Activated naive CD8-positive, alpha-beta T cell treated with anti-CD3 and anti-CD28 coated beads, Interleukin-2, amount 10 ng/mL, durations not matched to agents 7 days and 5 days (primary cell): ENCODE measurements at places on chromosomes 11 and 22. TPM values are rescaled to one million over a fixed set of nuclear protein-coding genes. Genes with fewer than 3 reads are reported as not detected.

Gene PHF21A
- 45.4 TPM for total RNA-seq

Gene CLCF1
- 4.7 TPM for total RNA-seq

Gene NUP50
- total RNA-seq, result 152 TPM

Gene SHANK3
- 0.06 TPM for total RNA-seq

Gene LAYN
- 27.0 TPM for total RNA-seq

Gene MUC5AC
- total RNA-seq, result not detected

Gene BIRC3
- 59.3 TPM for total RNA-seq

Gene AGBL2
- total RNA-seq, result 7.7 TPM

Gene TRIM49
- not detected for total RNA-seq

Gene ZP1
- total RNA-seq, result 0.60 TPM

Gene GDPD4
- total RNA-seq, result not detected

Gene SMDT1
- 84.9 TPM for total RNA-seq

Gene ART1
- not detected for total RNA-seq

Gene PNPLA3
- not detected for total RNA-seq

Gene BCO2
- total RNA-seq, result 2.4 TPM

Gene MS4A3
- total RNA-seq, result not detected

Gene OR5P2
- not detected for total RNA-seq

Gene MMP12
- total RNA-seq, result not detected

Gene RFPL3
- total RNA-seq, result not detected

Gene NLRP6
- total RNA-seq, result 32.1 TPM

Gene NUCB2
- total RNA-seq, result 170 TPM

Gene APOL1
- 38.4 TPM for total RNA-seq

Gene TRIM29
- not detected for total RNA-seq

Gene PANX3
- total RNA-seq, result not detected

Gene CATSPER1
- not detected for total RNA-seq

Gene GAL3ST1
- 0.68 TPM for total RNA-seq

Gene P2RY6
- total RNA-seq, result not detected

Gene BARX2
- total RNA-seq, result not detected

Gene PGA5
- total RNA-seq, result not detected

Gene SLC1A2
- total RNA-seq, result not detected
